ENCODE measurements at places on chromosomes 4 and X.
A peak's percentile ranks its signal among the peaks of the same experiment; 100 is the strongest.

- DNase-seq: no peak
Observed at GRCh38 chr4:105232374-105232773, 85.7 kb downstream of the TET2 start.

- no peak for DNase-seq
Observed at GRCh38 chr4:77819404-77819842, 255 bp upstream of the CNOT6L start.

GRCh38 chr4:111022758-111023157 lies 399.9 kb upstream of the PITX2 start:
- no peak for DNase-seq

DNA sequence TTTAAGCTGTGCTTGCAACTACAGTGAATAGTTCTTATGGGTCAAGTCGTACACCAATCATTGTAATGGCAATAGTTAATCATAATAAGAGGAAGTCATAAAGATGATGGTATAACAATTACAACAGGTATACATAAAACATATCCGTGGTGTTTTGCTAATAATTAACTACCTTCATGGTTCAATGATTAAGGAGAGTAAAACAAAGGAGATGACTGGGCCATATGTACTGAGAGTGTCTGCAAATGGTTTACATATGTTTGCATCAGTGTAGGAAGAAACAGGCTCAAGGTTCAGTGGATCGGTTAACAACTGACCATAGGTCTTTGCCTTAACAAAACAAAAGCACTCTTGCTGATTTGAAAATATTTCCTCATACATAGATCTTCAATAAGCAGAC lies 253.0 kb downstream of the COX7B2 start:
- no peak for DNase-seq

- no peak for DNase-seq
Observed at GRCh38 chrX:1223242-1223600, 10.8 kb upstream of the CRLF2 start.

DNA sequence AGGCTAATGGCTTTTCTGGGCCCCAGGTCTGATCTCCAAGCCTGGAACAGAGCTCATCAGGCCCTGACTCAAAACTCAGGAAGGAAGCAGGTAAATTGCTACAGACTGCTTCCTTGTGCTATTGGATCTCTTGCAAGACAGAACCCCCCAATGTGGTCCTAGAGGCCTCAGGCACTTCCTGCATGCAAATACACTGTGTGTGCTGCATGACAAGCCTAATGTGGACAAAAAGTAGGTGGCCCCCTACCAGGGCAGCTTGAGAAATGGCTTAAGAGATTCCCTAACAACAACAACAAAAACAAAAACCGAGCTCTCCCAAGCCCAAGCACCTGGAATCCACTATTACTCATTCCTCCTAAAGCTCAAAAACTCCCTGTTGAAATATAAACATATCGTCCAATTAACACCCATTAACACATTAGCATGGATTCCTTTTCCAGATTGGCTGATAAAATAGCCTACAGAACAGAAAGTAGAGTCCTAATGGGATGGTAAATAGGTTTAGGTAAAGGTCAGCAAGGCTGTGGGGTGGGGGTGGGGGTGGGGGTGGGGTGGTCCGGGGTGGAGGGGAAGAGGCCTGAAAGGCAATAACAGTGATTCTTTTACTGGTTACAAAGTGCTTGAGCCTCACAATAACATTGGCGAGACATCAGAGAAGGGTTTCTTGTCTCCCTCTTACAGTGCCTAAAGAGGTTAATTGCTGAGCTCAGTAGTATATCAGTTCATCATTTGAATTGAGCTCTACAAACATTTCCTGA lies 24.1 kb upstream of the FGF16 start:
- no peak for DNase-seq

DNA sequence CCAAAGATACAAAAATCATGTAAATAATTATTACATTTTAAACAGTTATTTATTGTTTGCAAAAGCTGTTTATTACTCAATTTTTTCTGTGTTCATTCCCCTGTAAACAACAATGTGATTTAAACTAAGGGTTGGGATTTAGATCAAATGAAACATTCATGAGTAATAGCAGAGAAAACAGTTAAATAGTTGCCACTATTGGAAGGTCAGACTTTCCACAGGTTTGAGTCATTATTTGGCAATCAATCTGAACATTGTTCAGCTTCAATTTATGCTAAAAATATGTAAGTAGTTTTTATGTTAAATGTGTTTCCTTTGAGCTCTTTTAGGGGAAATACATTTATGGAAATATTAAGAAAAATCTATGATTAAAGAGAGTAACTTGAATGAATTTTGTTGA lies 144.9 kb downstream of the STIM2 start:
- no peak for DNase-seq

GRCh38 chr4:10124167-10124930 lies 7.8 kb upstream of the WDR1 start:
- DNase-seq: no peak

DNA sequence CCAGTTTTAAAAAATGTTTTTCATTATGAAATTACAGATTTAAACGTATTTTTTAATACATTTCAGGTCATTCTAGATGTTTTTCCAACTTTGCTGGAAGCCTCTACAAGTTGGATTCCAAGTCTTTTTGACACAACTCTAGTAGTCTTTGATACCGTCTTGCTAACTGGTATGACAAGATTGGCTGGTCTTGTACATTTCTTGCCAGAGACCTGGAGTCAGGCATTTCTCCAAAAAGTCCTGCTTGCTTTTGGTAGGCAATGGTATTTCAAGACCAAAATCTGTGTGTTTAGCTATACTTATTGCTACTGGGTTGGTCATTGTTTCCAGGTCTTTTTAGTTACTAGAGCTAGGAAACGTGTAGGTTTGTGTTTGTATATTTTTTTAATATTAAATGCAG lies 64.6 kb downstream of the SLAIN2 start:
- no peak for DNase-seq

GRCh38 chrX:111615227-111615626 lies 65.7 kb upstream of the ALG13 start:
- DNase-seq: no peak

DNA sequence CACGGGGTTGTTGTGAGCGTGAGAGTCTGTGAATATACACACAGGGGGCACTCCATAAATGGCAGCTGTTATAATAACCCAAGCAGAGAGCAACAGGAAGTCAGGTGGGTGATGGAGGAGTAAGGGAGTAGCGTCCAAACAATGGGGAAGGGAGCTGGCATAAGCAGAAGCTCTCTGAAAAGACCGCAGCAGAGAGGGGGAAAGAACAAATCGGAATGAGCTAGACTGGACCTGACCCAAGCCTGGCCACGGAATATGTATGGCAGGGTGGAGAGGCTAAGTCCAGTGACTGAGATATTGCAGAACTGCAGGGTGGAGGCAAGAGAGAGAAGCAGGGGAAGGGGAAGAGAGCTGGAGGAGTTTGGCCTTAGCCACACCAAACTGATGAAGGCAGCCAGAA lies 6.5 kb upstream of the GJB1 start:
- no peak for DNase-seq

DNA sequence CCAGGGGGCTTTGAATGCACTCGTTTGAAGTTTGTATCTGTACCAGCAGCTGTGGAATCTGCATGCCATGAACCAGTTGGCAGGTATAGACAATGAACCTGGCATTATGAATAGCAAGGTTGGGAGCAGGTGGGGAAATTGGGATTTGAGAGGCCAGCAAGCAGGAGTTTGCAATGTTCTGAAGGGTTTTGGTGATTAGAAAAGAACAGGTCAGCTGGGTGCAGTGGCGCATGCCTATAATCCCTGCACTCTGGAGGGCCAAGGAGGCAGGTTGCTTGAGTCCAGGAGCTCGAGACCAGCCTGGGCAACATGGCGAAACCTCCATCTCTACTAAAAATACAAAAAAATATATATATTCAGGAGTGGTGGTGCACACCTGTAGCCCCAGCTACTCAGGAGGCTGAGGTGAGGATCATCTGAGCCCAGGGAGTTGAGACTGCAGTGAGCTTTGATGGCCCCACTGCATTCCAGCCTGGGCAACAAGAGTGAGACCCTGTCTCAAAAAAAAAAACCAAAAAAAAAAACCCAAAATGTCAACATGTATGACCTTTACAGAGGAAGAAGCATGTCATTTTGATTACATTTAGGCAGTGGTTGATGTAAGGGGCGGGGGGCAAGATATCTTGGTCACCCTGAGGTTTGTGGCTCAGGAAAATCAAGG lies 63.9 kb downstream of the TSC22D3 start:
- DNase-seq: no peak

- DNase-seq: no peak
Observed at GRCh38 chrX:75303795-75304194, 29.9 kb downstream of the UPRT start.

DNA sequence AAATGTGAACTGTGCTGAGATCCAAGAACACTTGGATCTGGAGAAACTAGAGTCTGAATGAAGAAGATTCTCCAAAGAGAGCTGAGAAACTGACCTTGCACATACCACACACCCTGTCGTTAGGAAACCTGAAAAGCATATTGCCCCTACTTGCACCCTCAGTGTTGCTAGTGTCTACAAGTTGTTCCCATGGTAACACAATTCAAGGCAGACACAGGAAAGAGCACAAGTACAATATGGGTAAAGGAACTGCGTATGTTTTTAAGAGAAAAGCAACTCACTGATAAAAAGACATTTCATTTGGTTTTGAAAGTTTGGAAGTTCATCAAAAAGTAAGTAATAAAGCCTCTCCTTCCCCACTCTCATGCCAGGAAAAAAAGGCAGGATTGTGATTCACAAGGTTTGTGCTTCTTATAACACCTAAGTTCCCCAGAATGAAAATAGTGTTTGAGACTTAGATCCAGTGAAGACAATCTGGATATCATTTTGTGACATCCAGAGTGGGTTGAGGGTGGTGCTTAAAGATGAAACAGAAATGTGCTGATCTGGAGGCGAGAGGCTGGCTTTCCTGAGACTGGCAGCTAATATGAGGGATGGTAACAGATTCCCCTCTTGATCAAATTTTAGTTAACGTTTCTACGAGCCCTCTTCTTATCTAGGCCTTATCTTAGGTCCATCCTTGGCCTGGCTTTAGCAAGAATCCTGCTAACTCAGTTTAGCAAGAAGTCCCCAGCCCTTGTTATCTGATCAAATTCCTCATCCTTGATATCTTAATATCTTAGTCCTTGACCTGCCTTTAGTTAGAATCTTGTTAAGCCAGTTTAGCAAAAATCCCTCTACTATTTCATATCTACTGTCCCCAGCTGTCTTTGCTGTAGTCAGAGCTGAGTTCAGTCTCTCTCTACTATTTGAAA lies 42.3 kb downstream of the NIPAL1 start:
- no peak for DNase-seq

GRCh38 chr4:109433205-109434006 lies at the start of gene SEC24B:
Gene SEC24B (plus strand): TSS chr4:109433815. CDS start chr4:109433870, 55 bp downstream.
- DNase-seq: peak; percentile 92

DNA sequence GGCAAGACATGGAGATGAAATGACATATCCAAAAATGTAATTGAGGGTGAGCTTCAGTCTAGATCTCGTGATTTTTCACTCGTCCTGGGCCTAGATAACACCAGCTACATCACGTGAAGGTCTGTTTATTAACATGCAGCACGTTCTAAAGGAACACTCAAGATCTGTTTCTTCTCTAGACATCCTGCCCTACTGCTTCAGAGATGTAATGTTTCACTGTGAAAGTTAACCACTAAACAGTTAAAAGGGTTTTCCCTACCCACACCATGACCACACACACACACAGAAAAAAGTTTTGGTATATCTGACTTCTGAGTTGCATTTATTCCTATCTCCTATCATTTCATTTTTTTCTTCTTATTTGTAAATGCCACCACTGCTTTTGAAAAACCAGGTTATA lies 52.3 kb upstream of the SMIM31 start:
- DNase-seq: no peak

- DNase-seq: no peak
Observed at GRCh38 chr4:65023883-65024670, 614.8 kb upstream of the TECRL start.

DNA sequence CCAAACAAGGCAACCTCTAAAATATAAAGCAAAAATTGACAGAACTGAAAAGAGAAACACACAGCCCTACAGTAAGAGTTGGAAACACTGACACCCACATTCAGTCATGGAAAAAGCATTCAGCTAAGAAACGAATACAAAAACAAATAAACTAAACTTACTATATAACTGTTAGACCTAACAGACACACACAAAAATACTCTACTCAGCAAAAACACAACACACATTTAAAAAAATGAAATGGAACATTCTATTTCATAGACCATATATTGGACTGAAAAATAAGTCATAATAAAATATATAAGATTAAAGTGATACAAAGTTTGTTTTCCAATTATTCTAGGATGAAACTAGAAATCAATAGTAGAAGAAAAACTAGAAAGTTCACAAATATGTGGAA lies 488.8 kb upstream of the POU3F4 start:
- DNase-seq: no peak

- DNase-seq: no peak
Observed at GRCh38 chr4:113587640-113588275, 173.8 kb downstream of the CAMK2D start.

GRCh38 chrX:136268051-136269048 lies 17.1 kb upstream of the MAP7D3 start:
- DNase-seq: peak; percentile 57

DNA sequence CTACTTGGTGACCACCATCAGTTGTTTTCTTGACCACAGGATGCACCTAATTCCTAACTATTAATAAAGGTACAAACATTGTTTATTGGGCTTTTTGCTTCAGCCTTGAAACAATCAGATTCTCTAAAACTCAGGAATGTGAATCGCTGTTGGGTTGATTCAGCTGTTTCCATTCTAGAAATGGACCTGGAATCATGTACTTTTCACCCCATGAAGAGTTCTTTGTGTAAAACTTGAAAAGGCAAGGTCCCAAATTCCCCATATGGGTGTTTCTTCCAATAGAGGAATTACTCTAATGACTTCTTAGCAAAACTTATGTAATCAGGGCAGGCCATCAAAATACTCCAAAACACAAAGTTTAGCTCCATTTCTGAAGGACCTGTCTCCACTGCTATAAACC lies 7.4 kb downstream of the AFAP1 start:
- DNase-seq: no peak

DNA sequence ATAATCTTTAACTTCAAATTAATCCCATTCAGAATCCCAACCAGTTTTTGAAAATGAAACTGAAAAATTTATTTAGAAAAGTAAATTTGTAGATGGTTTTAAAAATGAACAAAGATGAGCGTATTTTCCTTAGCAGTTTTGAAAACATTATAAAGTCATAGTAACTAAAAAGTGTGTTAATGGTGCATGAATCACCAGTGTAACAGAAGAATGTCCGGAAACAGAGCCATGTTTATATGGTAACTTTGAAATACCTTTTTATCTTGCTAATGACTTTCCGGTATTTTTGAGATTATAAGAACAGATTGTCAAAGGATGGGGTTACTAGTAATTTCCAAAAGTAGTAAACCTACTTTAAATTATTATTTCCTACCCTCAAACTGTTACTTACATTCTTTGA lies 145.9 kb downstream of the IRS4 start:
- DNase-seq: no peak

GRCh38 chr4:166518315-166518714 lies 645.3 kb downstream of the TLL1 start:
- DNase-seq: no peak

DNA sequence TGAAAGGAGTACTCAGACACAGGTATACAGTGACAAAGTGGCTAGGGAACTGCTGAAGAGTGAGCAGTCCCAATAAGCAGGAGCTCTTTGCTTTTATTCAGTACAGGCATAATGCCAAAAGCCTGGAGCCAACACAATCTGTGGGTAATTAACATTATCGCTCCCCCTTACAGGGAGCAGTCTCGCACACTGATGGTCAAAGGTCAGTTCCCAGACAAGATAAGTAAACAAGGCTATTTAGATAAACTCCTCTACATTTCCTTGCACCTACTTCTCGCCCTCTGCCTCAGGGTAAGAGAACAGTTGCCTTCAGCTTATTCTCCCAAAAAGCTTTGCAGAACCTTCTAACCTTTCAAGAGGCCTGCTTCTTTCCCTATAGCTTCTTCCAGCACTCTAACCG lies 73.9 kb upstream of the TAF9B start:
- no peak for DNase-seq
